Naive thymus-derived CD4-positive, alpha-beta T cell (primary cell): ENCODE measurements at places on chromosomes 7 and 10.

GRCh38 chr10:126397640-126398382 lies 9.5 kb upstream of the ADAM12 start:
- no peak for DNase-seq

DNA sequence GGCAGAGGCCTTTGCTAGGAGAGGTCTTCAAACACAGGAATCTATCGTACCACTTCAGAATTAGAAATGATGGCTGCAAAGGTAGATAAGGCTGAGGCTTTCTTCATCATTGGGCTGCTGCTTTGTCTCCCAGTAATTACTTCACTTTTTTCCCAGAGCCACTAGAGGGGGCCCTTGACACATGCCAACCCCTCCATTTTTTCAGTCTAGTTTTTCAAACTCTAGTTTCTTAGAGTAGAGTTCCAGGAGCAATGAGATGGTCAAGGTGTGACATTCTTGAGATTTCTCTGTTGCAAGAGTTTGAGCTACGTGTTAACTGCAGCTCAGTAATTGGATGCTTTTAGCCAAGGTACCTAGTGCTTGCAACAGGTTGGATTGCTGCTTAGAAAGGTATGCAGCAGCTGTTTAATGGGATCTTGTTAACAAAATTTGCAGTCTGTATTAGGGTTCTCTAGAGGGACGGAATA lies 33.8 kb upstream of the RBM20 start:
- peak; percentile 46 for DNase-seq

DNA sequence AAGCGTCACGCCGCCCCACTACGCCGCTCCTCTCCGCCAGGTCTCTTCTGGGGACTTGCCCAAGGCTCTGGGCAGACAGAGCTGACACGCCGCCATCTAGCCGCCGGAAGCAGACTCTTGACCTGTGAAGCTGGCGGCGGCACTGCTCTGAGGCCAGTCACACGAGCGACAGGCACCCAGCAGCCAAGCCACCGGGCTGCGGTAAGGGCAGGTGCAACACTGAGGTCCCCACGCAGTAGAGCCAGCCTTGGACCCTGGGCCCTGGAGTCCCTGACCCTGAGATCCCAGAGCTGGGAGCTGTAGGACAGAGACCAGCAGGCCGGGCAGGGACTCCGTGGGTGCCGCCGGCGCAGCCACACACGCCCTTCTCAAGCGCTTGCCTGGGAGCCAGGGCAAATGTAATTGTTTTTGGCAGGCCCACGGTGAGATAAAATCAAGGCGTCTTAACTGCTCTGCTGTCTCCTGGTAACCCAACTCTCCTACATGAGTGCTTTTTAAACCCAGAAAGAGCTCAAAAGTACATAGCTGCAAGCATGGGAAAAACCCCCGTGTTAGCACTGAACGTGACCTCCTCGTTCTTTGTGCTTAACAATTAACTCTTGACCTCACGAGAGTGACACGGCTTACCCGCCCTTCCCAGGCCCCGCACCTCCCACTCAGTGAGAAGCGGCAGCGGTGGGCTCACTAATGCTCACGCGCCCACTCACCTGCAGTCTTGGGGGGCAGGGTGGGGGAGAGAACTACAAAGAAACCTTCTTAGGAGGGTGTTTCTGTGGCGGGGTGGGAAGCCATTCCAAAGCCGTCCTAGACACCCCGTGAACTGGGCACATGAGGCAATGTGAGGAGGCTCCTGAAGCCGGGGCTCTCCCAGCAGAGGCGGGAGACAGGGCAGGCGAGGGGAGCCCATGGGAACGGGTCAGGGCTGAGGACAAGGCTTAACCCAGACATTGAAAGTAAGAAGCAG lies 8.5 kb downstream of the GPER1 start:
- DNase-seq = no peak

DNA sequence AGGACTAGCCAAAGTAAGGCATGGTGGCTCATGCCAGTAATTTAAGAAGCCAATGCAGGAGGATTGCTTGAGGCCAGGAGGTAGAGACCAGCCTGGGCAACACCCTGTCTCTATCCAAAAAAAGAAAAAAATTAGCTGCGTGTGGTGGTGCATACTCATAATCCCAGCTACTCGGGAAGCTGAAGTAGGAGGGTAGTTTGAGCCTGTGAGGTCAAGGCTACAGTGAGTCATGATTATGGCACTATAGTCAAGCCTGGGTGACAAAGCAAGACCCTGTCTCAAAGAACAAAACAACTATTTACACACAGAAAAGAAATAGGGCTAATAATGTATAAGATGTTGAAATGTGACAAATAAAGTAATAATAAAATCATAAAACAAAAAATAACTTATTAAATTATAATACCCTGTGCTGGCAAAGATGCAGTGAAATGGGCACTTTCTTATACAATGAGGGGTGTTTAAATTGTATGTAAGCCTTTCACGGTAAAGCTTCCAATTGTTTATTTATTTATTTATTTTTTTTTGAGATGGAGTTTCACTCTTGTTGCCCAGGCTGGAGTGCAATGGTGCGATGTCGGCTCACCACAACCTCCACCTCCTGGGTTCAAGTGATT lies 175.2 kb downstream of the TPST1 start:
- DNase-seq = no peak

- DNase-seq = no peak
Observed at GRCh38 chr10:116654816-116655215, 34.1 kb downstream of the PNLIPRP2 start.

- no peak for DNase-seq
Observed at GRCh38 chr7:157690833-157691585, 354.2 kb downstream of the DNAJB6 start.

DNA sequence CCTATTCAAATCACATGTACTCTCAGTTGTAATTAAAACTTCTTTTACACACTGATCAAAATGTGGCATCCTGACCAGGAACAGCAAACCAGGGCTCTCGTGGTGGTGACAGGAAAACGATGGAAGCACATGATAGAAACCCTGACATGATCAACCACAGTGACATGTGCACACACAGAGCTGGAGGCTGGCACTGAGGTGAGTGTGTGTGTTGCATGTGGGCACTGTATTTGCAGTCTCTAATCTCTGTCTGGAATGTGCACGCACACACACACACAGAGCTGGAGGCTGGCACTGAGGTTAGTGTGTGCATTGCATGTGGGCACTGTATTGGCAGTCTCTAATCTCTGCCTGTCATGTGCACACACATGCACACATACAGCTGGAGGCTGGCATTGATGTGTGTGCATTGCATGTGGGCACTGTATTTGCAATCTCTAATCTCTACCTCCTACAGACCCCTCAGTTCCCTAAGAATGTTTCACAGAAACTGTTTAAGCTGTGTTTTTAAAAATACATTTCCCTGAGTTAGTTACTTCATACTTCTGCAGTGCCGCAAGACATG lies 406.9 kb downstream of the SFMBT2 start:
- DNase-seq = no peak

- no peak for DNase-seq
Observed at GRCh38 chr10:61763778-61764177, 101.0 kb downstream of the CABCOCO1 start.

DNA sequence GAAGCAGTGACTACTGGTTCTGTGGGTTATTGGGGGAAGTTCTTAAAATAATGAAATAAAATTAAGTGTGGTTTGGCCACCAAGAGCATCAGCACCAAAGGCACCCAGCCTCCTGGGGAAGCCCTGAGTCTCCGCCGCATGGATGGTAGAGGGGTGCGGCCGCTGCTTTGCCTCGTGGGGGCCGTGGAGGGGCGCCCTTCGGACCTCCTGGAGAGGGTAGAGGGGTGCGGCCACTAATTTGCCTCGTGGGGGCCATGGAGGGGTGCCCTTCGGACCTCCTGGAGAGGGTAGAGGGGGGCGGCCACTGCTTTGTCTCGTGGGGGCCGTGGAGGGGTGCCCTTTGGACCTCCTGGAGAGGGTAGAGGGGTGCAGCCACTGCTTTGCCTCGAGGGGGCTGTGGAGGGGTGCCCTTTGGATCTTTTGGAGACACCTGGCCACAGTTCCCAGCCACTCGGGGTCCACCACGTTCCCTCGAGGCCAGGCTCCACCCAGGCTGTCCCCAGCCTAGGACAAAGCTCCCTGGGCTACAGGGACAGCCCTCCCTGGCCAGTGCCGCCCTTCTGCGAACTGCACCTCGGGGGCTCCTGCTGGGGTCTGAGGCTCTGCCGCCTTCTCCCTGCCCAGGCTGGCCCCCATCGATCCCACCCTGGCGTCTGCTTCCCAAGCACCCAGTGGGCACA lies 535.1 kb downstream of the PTPRN2 start:
- DNase-seq = no peak

- DNase-seq = no peak
Observed at GRCh38 chr10:71042216-71042615, 153.9 kb upstream of the PCBD1 start.

- no peak for DNase-seq
Observed at GRCh38 chr7:44064791-44065430, 456 bp downstream of the PGAM2 start.

- no peak for DNase-seq
Observed at GRCh38 chr7:156096771-156097538, 284.7 kb upstream of the SHH start.

- no peak for DNase-seq
Observed at GRCh38 chr7:85685901-85686300, 499.0 kb upstream of the SEMA3D start.

GRCh38 chr7:102426268-102427018 lies 6.9 kb upstream of the ORAI2 start:
- peak; percentile 73 for DNase-seq

DNA sequence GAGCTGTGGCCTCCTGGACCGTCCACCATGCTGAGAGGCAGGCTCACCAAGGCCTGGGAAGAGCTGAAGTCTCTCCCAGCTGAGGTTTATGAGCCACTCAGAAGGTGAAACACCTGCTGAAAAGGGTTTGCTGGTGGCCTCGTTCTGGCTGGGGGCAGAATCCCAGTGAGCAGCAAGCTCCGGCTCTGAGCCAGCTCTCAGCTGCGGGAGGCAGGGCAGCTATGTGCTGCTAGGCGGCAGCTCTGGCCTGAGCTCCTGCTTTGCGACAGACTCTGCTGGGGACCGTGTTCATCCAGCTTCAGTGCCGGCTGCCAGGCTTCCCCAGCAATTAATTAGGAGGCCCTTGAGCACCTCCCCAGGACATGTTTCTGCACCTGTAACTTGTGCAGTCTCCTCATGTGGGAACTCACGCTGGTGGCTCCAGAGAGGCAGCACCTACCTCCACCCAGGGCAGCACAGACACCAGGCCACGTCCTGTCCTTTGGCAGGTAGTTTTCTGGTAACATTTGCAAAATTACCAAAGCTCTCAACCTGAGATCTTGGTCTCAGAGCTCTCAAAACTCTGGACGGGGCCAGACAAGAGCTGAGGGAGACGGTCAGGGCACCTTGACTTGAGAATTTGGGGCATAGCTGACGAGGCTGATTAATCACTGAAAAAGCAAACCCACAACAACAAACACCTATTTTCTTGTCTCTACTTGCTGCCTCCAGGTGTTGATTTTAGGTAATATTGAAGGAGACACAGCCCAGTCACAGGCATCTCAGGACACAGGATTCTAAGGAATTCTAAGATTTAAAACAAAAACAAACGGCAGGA lies 185.0 kb downstream of the TCERG1L start:
- DNase-seq = no peak

DNA sequence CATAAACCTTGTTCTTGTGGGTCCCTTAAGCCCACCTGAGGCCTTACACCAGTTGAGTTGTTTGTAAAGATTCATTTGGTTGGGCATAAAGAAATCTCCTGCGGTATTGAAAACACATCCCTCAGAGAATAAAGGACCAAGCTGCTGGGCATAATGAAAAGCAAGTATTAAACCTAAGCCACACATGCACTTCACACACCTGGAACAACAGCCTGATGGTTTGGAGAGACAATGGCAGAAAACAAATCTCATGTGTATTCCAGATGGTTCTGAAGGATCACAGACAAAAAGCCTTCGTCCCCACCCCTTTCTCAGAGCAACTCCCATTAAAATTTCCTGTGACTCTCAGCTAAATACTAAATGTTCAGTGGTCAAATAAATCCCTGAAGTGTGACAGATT lies 44.2 kb downstream of the FEZF1 start:
- DNase-seq = no peak

- no peak for DNase-seq
Observed at GRCh38 chr10:80081801-80082750, 3.6 kb downstream of the TMEM254 start.

GRCh38 chr10:100943508-100943907 lies 25.8 kb upstream of the SEMA4G start:
- no peak for DNase-seq

GRCh38 chr7:28473571-28474281 lies 61.4 kb downstream of the CREB5 start:
- no peak for DNase-seq

GRCh38 chr7:117807676-117808075 lies 65.6 kb downstream of the CTTNBP2 start:
- no peak for DNase-seq

DNA sequence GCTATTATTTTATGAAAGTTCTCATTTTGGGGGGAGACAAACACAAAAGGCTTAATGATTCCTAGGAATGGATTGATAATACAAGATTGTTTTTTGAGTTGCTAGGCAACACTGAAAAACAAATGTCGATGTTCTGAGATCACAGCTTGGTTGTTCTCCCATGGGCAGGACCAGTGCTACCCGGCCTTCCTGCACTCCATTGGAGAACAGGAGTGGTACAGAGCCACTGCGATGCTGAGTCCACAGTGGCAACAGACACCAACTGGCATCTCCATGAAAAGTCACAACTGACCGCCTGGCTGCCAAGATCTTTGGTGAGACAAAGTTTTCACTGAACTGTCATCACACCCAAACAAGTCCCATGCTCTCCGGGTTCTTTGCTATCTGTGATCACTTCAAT lies 68.9 kb upstream of the NMT2 start:
- DNase-seq = no peak

- no peak for DNase-seq
Observed at GRCh38 chr10:3412646-3413045, 240.1 kb upstream of the PITRM1 start.

DNA sequence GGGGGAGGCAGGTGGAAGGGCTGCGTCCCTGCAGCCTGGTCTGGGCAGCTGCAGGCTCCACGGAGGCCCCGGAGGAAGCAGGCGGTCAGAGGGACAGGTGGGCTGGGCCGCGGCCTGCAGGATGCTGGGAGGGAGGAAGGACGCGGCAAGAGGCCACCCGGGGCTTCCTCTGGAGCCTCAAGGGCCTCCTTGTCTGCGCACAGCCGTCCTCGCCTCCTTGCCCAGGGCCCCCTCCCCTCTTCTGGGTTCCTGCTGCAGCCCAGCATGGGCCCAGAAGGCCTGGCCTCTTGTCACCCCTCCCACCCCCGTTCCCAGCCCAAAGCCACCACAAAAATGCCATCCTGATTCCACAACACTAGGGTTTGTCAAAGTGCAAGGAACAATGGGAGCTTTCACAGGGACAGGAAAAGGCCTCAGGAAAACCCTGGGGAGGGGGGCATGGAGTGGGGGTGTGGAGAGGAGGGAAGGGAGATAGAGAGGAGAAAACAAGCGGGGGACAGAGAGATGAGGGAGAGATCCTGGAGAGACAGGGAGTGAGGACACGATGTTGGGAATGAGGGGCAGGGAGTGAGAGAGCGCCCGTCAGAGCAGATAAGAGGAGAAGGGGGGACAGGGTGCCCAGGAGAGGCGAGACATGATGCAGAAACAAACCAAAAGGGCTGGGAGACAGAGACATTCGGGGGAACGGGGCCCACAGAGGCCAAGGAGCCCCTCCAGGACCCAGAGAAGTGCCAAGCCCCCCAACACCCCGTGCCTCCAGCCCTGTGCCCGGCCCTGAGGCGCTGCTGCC lies 41.8 kb downstream of the ZCCHC24 start:
- no peak for DNase-seq
